ENCODE measurements at places on chromosomes 2 and 18. TPM values are rescaled to one million over a fixed set of nuclear protein-coding genes. Genes with fewer than 3 reads are reported as not detected.

Gene CRYGD
- not detected for total RNA-seq

Gene SPC25
- 0.58 TPM for total RNA-seq

Gene EML4
- 41.9 TPM for total RNA-seq

Gene CAVIN2
- 37.8 TPM for total RNA-seq

Gene FEV
- total RNA-seq = not detected

DNA sequence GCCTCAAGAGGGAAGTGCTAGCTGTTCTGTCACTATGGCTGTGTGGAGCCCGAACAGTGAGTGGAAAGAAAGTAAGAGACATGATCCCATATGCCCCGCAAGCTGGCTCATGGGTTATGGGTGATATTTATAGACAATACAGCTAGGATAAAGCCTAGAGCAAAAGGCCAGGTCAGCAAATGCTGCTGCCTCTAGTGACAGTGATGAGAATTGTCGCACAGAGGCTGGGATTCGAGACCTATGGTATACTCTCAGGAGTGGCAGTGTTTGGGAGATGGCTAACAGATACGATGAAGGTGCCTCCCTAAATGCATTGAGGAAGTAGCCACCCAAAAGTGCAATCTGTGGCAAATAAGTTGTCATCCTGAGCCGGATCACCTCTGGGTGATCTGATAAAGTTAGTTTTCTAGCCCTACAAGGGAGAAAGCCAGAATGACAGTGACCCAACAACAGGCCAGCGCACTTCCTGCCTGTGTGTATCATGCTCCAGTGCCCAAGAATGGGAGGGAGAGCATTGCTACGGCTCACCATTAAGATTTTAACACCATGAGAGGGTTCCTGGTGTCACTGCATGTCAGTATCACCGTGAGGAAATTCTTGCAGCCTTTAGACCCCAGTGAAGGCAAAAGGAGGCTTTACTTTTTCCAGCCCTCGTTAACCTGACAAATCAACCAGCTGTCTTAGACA, 92.2 kb upstream of the TGFA start:
- no peaks in the 10 kb centered on the region for H3K4me1 ChIP-seq
- no peaks in the 10 kb centered on the region for H3K36me3 ChIP-seq
- no peaks in the 10 kb centered on the region for H3K27me3 ChIP-seq

GRCh38 chr18:72372076-72372475, 172.1 kb downstream of the CBLN2 start:
- DNase-seq = no peak
- no peaks in the 10 kb centered on the region for H3K36me3 ChIP-seq
- no peak overlapping the region for H3K4me3 ChIP-seq
- no peaks in the 10 kb centered on the region for H3K27me3 ChIP-seq
- H3K27ac ChIP-seq = no peak overlapping the region

- no peaks in the 10 kb centered on the region for H3K4me1 ChIP-seq
- no peaks in the 10 kb centered on the region for H3K36me3 ChIP-seq
- H3K4me3 ChIP-seq = no peak overlapping the region
- DNase-seq = peak; percentile 22
These were observed 308.3 kb upstream of the HS6ST1 start for GRCh38 chr2:128626760-128627511.

GRCh38 chr2:112800881-112801583, 16.7 kb upstream of the IL1A start:
- H3K27me3 ChIP-seq = no peaks in the 10 kb centered on the region
- no peak overlapping the region for H3K4me3 ChIP-seq
- DNase-seq = no peak
- no peaks in the 10 kb centered on the region for H3K4me1 ChIP-seq

GRCh38 chr2:208999911-209000310, 423.9 kb upstream of the MAP2 start:
- no peak for DNase-seq
- no peak overlapping the region for H3K4me3 ChIP-seq
- H3K36me3 ChIP-seq = no peaks in the 10 kb centered on the region
- H3K27me3 ChIP-seq = no peaks in the 10 kb centered on the region
- no peak overlapping the region for H3K27ac ChIP-seq

DNA sequence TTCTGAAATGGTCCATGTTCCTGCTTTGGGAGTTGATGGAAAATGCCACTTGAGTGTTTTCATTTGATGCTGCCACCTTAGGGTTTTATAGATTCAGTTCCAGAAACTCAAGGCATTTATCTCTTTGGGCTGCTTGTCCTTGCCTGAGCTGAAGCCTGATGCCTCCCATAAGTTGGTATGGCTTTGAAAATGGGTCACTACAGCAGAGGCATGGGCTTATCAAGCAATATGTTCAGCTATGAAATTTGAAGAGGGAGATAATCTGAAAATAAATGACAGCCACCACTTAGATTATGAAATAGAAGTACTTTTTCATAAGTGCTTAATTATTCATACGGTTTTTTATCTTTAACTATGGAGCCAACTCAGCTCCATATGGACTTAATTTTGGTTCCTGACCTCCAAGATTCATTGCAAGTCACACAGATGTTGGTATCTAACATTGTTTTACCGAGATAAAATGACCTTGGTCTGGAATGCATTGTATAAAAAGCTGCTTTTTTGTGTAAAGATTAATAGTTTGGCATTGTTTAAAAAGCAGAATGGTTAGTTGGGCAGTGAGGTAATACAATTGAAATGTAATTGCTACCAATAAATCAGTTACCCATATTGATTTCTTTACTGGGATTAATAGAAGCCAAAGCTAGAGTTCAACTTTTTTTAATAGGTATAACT, 4.5 kb downstream of the SLC14A1 start:
- no peaks in the 10 kb centered on the region for H3K36me3 ChIP-seq
- H3K27ac ChIP-seq = no peak overlapping the region
- DNase-seq = no peak
- no peak overlapping the region for H3K4me3 ChIP-seq

DNA sequence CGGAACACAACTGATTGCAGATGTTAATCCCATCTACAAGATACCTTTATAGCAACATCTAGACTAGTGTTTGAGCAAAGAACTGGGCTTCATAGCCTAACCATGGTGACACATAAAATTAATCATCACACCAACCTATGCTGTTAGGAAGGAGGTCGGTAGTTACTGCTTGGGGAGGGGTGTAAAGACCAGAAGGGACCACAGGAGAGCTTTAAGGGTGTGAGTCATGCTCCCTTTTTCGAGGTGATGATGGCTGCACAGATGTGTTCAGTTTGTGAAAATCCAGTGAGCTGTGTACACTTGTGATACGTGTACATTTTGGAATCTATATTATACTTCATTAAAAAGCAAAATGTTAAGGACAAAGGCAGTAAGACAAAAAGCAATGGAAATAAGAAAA, 4.6 kb upstream of the SEH1L start:
- no peak overlapping the region for H3K27ac ChIP-seq
- H3K4me3 ChIP-seq = no peak overlapping the region
- H3K4me1 ChIP-seq = no peaks in the 10 kb centered on the region

DNA sequence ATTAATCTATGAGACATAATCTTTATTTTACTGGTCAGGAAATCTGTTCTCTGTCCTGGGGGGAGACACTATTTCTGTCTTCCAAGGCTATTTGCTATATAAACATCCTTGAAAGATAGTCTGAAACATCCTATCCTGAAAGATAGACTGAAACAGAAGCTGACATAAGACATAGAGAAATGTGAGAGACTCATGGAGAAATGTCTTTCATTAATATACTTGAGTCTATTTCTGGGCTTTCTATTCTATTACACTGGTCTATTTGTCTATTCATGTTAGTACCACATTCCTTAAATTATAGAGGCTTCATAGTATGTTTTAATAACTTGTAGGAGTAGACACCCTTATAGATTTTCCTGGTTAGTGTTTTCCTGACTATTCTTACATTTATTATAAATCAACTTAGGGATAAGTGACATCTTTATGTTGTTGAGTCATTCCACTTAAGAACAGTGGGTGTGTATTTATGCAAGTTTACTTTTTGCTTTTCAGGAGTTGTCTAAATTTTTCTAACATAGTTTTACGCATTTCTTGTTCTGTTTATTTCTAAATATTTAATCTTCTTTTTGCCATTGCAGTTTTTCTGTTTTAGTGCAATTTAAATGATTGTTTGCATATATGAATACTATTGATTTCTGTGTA, 244.9 kb upstream of the ZSWIM2 start:
- H3K27ac ChIP-seq = no peak overlapping the region
- H3K4me1 ChIP-seq = no peaks in the 10 kb centered on the region
- no peaks in the 10 kb centered on the region for H3K36me3 ChIP-seq
- no peaks in the 10 kb centered on the region for H3K27me3 ChIP-seq
- no peak for DNase-seq

- H3K27me3 ChIP-seq = peaks cover 1% of the 10 kb centered on the region
- H3K36me3 ChIP-seq = no peaks in the 10 kb centered on the region
- no peak overlapping the region for H3K4me3 ChIP-seq
- no peaks in the 10 kb centered on the region for H3K4me1 ChIP-seq
These were observed 89.2 kb upstream of the CXCR4 start for GRCh38 chr2:136207030-136207623.

- no peak for DNase-seq
- no peak overlapping the region for H3K4me3 ChIP-seq
- no peaks in the 10 kb centered on the region for H3K27me3 ChIP-seq
- no peaks in the 10 kb centered on the region for H3K4me1 ChIP-seq
These were observed 15.9 kb upstream of the AGFG1 start for GRCh38 chr2:227456102-227456501.

DNA sequence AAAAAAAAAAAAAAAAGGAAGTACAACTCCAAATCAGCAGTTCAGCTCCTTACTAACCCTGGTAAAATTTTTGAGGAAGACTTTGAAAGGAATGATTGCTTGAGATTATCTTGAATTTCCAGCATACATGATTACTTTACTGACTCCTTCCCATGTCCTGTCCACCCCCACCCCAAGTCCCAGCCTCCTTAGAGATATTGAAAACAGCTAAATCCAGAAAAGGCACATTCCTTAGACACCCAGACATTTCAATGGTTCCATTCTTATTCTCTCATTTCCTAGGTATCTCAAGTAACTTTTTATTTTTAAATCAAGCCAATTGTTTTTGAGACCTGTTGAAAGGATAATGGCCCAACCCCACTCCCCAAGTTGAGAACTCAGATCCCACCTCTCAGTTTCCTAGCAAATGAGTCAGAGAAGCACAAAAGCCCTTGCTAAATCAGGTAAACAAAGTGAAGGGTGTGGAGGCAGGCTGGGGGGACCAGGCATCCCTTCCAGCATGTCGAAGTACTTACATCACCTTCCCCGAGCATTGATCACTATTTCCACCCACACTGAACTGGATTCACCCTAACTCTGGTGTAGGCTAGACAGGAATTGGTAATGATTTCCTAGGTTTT, 95.4 kb upstream of the FZD7 start:
- no peaks in the 10 kb centered on the region for H3K27me3 ChIP-seq
- H3K4me1 ChIP-seq = no peaks in the 10 kb centered on the region

DNA sequence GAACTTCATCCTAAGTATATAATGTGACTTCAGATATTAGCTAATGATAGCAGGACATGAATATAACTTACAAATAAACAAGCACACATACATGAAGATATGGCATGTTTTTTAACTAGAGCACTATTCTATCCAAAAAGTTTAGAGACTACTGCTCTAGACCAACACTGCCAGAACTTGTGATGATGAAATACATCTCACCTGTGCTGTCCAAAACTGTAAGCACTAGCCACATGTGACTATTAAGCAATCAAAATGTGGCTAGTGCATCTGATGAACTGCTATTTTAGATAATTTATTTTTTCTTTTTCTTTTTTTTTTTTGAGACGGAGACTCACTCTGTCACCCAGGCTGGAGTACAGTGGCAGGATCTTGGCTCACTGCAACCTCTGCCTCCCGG, 7.1 kb downstream of the AAK1 start:
- H3K27ac ChIP-seq = no peak overlapping the region
- no peak overlapping the region for H3K4me3 ChIP-seq
- H3K4me1 ChIP-seq = peaks cover 9% of the 10 kb centered on the region
- peaks cover 1% of the 10 kb centered on the region for H3K36me3 ChIP-seq
- H3K27me3 ChIP-seq = no peaks in the 10 kb centered on the region
- DNase-seq = no peak

DNA sequence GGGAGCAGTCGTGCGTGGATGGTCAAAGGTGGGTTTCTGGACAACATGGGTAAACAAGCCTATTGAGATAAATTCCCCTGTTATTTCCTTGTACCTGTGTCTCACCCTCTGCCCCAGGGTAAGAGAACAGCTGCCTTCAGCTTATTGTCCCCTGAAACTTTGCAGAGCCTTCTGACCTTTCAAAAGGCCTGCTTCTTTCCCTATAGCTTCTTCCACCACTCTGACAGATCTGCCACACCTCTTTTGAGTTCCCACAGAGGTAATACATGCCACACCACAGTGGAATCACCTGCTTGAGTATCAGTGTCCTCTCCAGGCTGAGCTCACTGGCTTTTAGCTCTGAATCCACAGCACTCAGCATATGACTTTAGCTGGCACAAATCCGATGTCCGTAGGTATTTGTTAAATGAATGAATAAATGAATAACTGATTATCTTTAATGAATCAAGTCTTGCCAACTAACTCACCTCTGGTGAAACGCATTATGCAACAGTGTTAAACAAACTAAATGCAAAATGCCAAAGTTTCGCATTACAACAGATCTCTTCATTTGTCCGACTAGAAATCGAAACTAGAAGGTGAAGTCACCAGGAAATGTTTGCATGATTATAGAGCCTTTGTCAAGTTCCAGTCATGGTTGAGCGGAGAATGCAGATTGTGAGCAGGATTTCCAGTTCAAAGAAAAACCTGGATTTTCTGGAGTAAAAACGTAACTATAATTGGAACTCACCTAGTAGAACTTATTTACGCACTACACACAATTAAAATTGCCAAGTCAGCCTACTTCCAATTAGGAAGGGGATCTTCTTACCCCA, 16.4 kb downstream of the DYNAP start:
- no peaks in the 10 kb centered on the region for H3K4me1 ChIP-seq
- H3K27ac ChIP-seq = no peak overlapping the region
- H3K4me3 ChIP-seq = no peak overlapping the region
- no peaks in the 10 kb centered on the region for H3K36me3 ChIP-seq

GRCh38 chr18:47901624-47902362, 28.7 kb downstream of the SMAD2 start:
- no peaks in the 10 kb centered on the region for H3K4me1 ChIP-seq
- H3K27me3 ChIP-seq = no peaks in the 10 kb centered on the region
- H3K4me3 ChIP-seq = no peak overlapping the region
- no peak overlapping the region for H3K27ac ChIP-seq
- no peaks in the 10 kb centered on the region for H3K36me3 ChIP-seq
- DNase-seq = no peak

DNA sequence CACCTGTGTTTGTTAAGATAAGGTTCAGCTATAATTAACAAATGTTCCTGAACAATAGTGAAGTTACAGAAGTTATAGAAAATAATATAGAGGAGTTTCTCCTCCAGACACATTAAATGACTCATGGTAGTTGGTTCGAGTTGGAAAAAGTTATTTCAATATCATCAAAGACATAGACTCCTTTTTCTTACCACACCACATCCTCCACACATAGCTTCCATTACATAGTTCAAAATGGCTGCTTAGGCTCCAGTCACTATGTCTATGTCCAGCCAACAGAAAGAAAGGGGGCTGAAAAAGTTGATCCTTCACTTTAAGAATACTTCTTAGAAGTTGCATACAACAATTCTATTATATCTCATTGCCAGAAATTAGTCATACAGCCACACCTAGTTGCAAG, 50.7 kb downstream of the DYNAP start:
- H3K4me3 ChIP-seq = no peak overlapping the region
- no peaks in the 10 kb centered on the region for H3K36me3 ChIP-seq
- no peak overlapping the region for H3K27ac ChIP-seq
- no peaks in the 10 kb centered on the region for H3K27me3 ChIP-seq

Data from aorta (tissue), 5 donors.